ENCODE measurements at places on chromosomes 12 and 14.

DNA sequence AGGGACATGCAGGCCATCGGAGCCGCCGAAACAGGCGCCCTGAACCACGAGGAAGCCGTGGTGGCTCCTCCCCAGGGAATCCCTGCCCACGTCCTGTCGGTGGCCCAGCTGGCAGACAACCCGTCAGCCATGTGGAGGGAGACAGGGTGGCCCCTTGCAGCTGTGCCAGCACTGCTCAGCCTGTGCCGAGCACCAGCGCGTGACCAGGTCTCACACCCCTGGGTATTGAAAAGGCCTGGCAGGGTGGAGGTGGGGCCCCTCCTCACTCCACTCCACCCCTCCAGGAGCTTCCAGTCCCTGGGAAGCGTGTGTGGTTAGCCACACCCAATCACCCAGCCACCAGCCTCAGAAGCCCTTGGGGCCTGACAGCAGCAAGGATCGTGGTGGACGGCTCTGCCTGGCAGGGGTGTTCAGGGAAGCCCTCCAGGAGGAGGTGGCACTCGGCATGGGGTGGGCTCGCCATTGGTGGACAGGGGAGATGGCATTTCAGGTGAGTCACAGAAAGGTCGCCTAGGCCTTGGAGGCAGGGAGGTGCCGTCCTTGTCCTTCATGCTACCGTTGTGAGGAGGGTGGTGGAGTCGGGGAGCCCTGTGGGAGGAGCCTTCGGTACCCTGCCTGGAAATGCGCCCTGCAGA, 12.3 kb upstream of the DLK1 start:
- DNase-seq = no peak

GRCh38 chr12:39467432-39467870, 24.5 kb upstream of the KIF21A start:
- DNase-seq = no peak

DNA sequence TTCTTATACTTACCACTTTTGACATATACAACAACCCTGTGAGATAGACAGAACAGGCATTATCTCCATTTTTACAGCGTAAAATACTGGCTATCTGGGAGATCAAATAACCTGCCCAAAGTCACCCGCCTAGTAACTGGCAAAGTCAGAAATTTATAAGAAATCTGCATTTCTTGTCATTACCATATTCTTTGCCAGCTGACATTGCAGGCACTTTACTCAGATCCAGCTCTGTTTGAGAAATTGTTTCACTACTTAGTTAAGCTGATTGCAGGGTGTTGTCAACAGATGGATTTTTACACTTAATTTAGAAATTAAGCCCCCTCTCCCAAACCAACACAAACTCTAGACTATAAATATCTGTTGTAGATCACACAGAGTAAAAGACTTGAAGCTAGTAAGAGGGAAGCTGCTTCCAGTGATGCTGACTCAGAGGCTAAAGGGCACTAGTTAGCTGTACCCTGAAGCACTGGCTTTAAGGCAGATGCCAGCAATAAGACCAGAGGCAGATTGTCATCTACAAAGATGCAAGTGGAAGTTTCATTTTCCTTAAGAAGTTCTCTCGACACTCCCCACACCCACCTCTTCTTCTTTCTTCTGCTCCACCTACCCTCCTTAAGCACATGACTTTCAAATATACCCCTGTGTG, 153.1 kb downstream of the ANO6 start:
- DNase-seq = no peak

GRCh38 chr12:106429043-106429552, 71.5 kb downstream of the POLR3B start:
- DNase-seq = no peak

GRCh38 chr12:105018012-105018411, 31.9 kb downstream of the NOPCHAP1 start:
- no peak for DNase-seq

DNA sequence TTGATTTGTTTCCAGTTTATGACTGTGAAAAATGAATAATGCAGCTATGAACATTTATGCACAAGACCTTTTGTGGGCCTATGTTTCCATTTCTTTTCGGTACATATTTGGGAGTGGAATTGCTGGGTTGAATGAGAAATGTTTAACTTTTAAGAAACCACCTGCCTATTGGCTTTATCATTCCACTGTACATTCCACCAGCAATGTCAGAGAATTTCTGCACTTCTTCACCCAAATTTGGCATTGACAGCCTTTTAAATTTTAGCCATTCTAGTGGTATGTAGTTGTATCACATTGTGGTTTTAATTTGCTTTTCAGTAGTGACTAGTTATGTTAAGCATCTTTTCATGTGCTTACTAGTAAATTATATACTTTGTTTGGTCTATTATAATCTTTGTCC, 317.0 kb upstream of the TMTC1 start:
- no peak for DNase-seq

- no peak for DNase-seq
Observed at GRCh38 chr14:95828649-95829265, 47.9 kb upstream of the TUNAR start.

DNA sequence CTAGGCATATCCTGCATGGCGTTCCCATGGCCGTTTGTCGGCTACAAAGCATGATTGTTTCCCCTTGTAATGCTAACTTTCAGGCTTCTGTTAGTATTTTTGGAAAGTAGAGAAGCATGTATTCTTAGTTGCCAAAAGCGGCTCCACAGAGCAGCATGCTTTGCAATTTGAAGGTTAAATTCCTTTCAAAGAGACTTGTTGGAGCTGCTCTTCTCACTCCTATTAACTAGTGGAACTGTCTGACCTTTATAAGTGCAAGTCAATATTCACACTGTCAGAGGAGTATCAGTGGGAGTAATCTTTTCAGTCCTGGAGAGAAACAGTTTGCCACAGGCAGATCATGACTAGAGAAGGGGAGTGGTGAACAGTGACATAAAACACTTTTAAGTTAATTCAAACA, 656.1 kb upstream of the NOVA1 start:
- no peak for DNase-seq

- no peak for DNase-seq
Observed at GRCh38 chr14:37890095-37890494, 294.7 kb downstream of the TTC6 start.

DNA sequence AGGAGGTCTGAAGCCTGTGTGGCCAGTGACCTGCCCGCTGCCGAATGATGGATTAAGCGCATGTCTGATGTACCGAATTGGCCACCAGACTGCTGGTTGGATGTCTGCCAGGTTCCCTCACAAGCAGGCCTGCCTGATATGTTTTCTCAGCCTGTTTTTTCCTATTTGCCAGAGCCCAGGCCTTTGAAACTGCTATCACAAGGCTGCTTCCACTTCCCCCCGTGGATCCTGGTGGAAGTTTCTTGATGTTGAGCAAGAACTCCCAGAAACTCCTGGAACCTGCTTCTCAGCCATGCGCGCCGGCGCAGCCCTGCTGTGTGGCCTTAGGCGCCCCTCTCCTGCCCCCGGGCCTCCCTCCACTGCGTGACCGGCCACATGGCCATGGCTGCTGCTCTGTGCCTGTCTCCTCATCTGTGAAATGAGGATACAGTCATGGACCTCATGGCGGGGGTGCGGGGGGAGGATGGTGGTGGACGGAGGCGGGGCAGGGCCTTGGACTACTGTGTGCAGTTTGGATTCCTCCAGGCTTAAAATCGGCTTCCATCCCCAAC, 56.6 kb downstream of the CALM1 start:
- DNase-seq = no peak

- DNase-seq = no peak
Observed at GRCh38 chr12:538731-539539, 79.2 kb downstream of the B4GALNT3 start.
